ENCODE measurements at places on chromosomes 2 and 18. TPM values are rescaled to one million over a fixed set of nuclear protein-coding genes. Genes with fewer than 3 reads are reported as not detected.
A peak's percentile ranks its signal among the peaks of the same experiment; 100 is the strongest.

DNA sequence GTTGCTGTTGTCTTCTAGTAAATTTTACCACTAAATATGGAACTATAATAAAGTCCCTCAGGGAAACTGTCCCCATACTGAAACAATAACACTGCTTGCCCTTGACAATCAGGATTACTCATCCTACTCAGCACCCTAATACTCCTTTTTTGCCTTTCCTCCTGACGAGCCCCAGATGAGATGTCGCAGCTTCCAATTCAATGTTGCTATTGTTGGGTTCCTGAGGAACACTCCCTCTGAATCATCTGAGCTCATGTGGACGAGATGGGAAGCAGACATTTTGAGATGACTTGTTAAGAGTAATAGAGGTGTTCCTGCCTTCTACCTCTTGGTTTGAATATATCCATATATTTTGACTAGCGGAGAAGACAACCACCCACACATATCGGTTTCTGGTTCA lies 187.8 kb upstream of the FAM98A start:
- DNase-seq: no peak

Gene EVA1A
- 149 TPM for total RNA-seq

DNA sequence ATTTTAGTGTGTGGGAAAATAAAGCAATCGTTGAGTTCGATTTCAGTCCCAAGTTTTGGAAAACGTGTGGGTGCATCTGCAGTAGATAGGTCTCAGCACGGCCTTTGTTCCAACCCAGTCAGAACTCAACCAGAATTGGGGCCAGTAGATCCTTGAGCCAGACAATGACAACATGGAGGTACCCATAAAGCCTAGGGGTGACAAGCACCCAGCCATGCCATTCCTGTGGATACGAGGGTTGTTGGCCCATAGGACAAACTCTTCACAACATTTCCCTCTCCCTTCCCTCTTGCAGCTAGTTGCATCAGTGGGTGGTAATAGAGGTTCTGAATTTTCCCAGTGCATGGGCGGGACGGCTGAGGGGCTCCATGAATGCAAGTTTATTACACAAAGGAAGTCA lies 60.1 kb downstream of the ST3GAL5 start:
- no peak for DNase-seq

GRCh38 chr2:219042157-219042556 lies 841 bp upstream of the CFAP65 start:
- DNase-seq: no peak

DNA sequence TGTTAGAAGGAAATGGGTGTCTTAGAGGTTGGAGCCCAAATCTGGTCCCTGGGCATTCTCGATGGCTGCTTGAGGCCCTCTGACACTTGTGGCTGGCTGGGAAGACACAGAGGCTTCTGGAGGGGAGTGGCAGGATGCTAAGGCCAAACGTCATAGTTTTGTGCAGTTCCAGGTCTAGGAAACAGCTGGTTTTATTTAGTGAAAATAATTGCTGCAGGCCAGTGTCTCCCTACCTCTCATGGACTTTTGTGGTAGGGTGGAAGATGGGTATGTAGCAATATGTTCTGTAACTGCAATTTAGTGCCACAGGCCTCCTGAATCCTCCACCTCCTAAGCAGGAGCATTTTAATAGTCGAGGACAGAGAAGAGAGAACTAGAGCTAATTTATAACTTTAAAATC lies 32.2 kb upstream of the SPRED2 start:
- DNase-seq: no peak

DNA sequence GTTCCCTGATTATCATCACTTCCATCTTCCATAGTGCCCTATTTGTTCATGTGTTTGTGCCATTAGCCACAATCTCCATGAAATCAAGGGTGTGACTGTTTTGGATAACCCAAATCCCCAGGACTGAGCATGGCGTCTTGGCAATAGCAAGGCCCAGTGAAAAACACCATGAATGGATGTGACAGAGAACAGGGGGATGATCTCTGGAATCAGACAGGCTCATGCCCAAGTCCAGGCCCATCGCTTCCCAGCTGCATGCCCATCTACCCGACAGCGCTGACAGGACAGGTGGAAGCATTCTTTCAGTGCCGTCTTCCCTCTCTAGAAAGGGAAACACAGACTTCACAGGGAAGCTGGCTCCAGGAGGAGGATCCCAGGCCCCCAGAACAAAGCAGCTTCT lies 50.0 kb downstream of the HDLBP start:
- no peak for DNase-seq

DNA sequence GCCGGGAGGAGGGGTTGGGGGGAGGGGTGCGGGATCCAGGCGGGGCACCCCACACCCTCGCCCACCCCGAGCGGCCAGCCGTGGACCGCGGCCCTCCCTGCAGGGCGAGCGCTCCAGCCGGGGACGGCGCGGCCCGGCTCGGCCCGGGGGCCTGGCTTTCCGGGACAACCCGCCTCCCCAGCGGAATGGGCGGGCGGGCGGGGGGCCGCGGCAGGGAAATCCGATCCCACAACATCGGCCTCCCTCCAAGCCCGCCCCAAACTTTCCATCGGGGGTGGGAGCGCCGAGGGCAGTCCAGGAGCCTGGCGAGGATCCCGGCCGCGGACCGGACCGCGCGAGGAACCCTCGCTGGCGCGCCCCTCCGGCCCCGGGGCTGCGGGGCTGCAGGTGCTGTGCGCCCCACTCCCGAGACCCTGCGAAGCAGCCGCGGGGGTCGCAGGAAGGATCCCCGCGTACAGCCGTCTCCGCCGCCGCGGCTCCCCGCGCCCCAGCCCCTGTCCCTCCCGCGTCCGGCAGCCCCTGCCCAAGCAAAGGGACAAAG lies 529 bp downstream of the SEMA4C start:
- no peak for DNase-seq

Gene SCN7A
- total RNA-seq: not detected

GRCh38 chr2:219486380-219486959 lies 12.2 kb upstream of the GMPPA start:
- no peak for DNase-seq

Gene ERICH2
- total RNA-seq: not detected

- no peak for DNase-seq
Measured at GRCh38 chr2:6392354-6392753, 473.4 kb downstream of the CMPK2 start.

DNA sequence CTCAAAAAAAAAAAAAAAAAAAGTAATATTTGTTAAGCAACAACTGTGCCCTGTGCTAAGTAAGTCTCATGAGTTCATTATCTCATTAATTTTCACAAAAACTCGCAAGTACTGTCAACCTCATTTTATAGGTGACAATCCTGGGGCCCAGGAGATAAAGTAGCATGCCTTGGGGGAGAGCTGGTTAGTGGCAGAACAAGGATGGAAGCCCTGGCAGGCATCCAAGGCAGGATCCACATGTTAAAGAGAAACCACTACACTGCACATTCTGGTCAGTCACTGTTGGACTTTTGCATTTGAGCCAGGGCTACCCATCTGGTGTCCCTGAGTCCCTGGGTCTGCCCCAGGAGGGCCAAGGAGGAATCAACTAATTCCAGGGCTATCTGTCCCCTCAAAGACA lies 54.6 kb downstream of the ZFP36L2 start:
- no peak for DNase-seq

GRCh38 chr2:58557176-58557575 lies 316.1 kb upstream of the FANCL start:
- DNase-seq: no peak

DNA sequence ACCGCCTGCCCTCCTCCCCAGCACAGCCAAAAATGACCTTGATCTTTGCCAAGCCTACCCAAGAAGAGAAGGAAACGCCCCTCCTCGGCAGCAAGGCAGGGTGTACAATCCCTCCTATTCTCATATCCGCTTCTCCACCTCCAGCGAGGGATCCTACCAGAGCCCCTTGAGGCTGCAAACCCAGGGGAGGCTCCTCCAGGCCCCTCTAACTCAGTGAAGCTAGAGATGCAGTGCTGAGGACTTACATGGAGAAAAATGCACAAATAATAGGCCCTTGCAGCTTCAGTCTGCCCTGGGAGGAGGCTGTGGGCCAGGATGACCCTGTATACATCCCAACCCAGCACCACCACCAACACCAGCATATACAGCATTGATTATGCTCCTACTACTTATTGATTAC lies 46.9 kb upstream of the POMC start:
- DNase-seq: no peak

GRCh38 chr2:139964721-139965440 lies 1184.7 kb upstream of the NXPH2 start:
- no peak for DNase-seq

Gene FAHD2B
- 3.6 TPM for total RNA-seq

DNA sequence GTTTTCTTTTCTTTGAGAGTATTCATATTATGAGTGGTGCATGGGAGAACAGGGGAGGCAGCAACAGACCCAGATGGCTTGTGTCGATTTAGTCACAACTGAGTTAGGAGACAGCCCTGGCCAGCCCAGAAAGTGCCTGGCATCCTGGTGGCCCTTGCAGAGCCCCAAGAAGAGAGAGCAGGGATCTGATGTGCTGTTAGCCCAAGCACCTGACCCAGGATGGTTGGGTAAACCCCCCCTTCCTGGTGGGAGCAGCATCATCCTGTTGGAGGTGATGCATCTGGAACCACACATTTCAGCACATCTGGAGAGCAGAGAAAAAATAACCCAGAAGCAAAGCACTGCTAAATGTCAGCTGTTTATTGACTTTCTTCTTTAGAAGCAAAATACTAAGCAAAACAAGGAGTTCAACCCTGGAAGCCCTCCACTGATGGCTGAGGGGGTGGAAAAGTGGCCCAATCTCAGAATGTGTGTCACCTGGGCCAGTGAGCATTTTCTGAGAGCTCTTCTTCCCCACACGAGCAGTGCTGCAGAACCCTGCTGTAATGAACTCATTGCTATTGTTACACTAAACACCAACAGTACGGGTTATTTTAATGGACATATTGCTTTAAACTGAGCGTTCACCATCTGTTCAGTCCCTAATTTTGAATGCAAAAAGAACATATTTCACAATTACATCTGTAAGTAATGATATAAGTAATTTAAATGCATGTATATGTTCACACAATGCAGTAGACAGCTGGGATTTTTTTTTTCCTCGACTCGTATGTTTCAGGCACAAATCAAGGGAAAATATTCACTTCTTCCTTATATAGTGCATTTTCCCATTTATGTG lies 100.6 kb upstream of the SMIM21 start:
- no peak for DNase-seq

- no peak for DNase-seq
Measured at GRCh38 chr18:33116376-33116775, 324.1 kb downstream of the CCDC178 start.

- DNase-seq: no peak
Measured at GRCh38 chr2:10393640-10393982, 54.5 kb downstream of the ODC1 start.

GRCh38 chr2:40516604-40517003 lies 64.7 kb upstream of the SLC8A1 start:
- DNase-seq: no peak

GRCh38 chr2:49288113-49288705 lies 133.9 kb upstream of the FSHR start:
- no peak for DNase-seq

Gene TNP1
- not detected for total RNA-seq

DNA sequence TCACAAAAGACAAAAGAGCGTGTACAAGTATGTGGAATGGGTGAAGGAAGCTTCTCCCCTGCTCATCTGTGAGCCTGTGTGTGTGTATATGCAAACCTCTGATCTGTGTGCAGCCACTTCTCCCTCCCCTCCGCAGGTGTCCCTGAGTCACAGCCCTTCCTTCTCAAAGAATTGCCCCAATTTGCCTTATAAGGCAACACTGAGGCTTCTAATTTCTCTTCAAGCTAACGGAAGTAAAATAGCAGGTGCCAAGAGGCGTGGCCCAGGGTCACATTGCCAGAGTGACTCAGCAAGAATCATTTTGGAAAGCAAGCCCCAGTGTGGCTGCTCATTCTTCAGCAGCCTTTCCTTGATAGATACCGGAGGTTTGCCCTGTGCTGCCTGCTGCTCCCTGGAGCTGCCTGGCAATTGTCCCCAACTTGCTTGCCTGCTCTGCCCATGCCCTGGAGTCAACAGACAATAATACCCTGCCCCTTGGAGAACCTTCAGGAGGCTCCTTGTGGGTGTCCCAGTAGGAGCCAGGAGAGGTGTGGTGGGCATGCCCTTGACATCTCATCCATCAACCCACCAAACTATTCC lies 37.3 kb upstream of the BMP10 start:
- peak; percentile 67 for DNase-seq

DNA sequence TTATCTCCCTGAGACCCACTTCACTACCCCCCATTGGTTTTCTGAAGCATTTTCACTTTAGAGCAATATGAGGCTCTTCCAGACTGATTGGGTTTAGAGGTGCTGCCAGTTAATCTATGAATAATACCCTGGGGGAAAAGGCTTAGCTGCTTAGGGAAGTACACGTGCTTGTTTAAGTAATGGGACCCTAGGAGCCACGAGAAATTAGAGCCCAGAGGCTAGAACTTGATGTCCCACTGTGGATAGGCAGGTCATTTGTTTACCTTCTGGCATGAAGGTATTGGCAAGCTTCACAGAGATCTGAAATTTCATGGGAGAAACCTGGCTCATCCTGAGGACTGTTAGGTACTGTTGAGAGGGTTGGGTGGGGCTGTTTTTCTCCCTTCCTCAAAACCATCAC lies 59.7 kb downstream of the CLIP4 start:
- DNase-seq: no peak

Gene CLEC4F
- not detected for total RNA-seq

Gene MC2R
- not detected for total RNA-seq

GRCh38 chr2:52918551-52918950 lies 849.1 kb upstream of the CHAC2 start:
- DNase-seq: no peak

Gene ROCK2
- 77.8 TPM for total RNA-seq

GRCh38 chr2:854460-854859 lies 96.2 kb upstream of the SNTG2 start:
- DNase-seq: no peak

Gene LAMA1
- total RNA-seq: 0.07 TPM

GRCh38 chr2:219532378-219532649 lies 11.3 kb downstream of the CHPF start:
- no peak for DNase-seq

GRCh38 chr2:58671675-58672074 lies 430.6 kb upstream of the FANCL start:
- no peak for DNase-seq

- no peak for DNase-seq
Measured at GRCh38 chr2:142037066-142037465, 93.8 kb downstream of the LRP1B start.

DNA sequence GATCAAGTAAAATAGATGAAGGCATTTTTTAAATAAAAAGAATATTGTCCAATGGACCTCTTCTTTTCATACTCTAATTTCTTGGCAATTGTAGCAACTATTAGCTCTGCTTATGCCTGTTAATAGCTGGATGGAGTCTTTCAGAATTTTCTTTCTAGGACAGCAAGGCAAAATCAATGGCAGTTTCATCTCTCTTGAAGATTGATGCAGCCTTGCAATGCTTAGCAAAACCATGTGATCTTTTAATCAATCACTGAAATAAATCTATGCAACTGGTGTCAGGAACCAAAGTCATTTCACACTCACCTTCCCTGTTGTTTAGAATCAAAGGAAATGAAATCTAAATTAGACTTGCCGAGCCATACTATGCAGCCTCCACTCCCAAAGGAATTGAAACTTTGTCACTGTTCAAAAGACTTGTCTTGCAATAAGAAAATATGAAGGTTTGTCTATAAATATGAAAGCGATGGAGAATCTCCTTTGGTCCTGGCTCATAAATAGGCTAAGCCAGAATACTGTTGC lies 16.2 kb downstream of the RPRM start:
- DNase-seq: no peak

Measured in pulmonary artery endothelial cell (primary cell).